ENCODE measurements at places on chromosomes 16 and 17.

GRCh38 chr16:49921791-49922456, 66.0 kb upstream of the ZNF423 start:
- DNase-seq: peak; percentile 17

DNA sequence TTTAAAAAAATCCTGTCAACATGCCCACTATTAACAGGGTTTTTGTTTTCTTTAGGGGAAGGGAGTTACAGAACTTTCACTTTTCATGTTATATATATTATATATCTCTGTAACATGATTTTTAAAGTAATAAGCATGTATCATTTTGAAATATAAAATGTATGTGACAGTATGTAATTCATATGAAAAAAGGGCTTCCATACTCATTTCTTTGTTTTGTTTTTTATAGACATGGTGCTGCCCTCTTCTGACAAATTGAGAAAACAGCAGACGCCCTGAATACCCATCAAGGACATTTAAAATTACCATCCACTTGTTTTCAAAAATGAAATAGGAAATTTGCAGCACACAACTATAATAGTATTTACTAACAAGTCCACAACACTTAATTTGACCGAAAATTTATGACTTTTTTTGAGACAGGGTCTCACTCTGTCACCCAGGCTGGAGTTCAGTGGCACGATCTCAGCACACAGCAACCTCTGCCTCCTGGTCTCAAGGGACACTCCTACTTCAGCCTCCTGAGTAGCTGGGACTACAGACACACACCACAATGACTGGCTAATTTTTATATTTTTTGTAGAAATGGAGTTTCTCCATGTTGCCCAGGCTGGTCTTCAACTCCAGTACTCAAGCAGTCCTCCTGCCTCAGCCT, 30.4 kb downstream of the CFDP1 start:
- DNase-seq: peak; percentile 60

- peak; percentile 76 for DNase-seq
Observed at GRCh38 chr17:12591021-12591735, 74.5 kb upstream of the MYOCD start.

GRCh38 chr17:63988127-63988478, 10.0 kb upstream of the PRR29 start:
- DNase-seq: no peak

DNA sequence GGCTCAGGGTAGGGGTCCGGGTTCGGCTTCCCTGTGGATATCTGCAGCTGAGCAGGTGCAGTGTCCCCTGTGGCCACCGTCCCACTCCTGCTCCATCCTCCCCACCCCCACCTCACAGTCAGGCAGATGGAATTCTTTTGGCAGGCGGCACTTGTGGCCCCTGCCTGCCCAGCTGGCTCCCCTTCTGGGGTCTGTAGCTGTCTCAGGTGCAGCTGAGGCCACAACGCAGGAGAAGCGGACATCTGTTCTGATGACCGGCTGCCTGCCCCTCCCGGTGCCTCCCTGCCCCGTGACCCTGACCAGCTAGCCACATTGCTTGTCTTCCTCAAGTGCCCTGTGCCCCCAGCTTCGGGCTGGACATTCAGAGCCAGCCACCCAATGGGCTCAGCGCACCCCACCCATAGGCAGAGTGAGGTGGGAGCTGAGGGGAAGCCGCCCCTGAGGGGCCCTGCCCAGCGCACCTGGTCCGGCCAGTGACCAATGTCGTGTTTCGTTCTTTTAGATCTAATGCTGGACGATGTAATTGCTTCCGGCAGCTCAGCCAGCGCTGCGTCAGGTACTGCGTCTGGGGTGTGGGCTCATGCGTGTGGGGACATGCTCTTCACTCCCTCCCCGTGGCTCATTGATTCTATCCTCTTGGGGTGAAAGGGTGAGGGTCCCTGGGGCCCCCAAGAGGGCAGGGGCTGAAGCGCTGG, 25.2 kb upstream of the ABCC3 start:
- no peak for DNase-seq

DNA sequence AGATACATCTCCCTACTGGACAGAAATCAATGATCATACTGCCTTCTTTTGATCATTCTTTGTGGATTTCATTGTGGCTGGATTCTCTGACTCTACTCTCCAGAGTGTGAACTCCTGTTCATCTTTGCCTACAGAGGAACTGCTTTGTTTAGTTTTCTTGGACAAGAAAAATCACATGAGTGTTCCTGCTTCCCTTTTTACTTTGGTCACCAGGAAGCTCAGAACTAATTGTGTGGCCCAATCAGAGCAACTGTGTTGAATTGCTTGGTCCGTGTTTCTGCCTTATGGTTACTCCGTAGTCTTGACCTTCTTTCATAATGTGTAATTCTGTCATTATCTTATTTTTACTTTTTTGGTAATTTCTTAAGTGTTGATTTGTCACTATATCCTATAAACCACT, 97.0 kb downstream of the MAF start:
- no peak for DNase-seq

DNA sequence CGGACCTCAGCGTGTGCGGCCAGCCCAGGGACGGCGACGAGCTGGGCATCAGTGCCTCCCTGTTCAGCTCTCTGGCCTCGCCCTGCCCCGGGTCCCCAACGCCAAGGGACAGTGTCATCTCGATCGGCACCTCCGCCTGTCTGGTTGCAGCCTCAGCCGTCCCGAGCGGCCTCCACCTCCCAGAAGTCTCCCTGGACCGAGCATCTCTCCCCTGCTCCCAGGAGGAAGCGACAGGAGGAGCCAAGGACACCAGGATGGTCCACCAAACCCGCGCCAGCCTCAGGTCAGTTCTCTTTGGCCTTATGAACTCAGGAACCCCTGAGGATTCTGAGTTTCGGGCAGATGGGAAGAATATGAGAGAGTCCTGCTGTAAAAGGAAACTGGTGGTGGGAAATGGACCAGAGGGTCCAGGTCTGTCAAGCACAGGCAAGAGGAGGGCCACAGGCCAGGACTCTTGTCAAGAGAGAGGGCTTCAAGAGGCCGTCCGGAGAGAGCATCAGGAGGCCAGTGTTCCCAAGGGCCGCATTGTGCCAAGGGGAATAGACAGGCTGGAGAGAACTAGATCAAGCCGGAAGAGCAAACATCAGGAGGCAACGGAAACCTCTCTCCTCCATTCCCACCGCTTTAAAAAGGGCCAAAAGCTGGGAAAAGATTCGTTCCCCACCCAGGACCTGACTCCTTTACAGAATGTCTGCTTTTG, 825 bp downstream of the HASPIN start:
- no peak for DNase-seq
